Keratinocyte (primary cell): ENCODE measurements at places on chromosomes 13 and 19.

DNA sequence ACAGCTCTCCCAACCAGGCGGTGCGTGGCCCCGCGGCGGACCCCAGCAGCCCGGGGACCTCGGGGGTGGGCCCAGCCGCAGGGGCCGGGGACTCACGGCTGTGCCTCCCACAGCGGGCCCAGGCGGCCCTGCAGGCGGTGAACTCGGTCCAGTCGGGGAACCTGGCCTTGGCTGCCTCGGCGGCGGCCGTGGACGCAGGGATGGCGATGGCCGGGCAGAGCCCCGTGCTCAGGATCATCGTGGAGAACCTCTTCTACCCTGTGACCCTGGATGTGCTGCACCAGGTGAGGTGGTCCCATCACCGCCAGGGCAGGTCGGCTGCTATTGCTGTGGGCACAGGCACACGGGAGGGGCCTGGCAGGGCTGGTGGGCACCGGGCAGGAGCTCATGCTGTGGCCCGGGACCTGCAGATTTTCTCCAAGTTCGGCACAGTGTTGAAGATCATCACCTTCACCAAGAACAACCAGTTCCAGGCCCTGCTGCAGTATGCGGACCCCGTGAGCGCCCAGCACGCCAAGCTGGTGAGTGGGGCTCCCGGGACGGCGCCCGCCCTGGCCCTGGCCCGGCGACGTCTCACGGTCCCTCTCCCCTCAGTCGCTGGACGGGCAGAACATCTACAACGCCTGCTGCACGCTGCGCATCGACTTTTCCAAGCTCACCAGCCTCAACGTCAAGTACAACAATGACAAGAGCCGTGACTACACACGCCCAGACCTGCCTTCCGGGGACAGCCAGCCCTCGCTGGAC lies 7.3 kb downstream of the PTBP1 start:
- DNase-seq, result no peak

- DNase-seq, result no peak
These were observed 11.2 kb upstream of the ERVV-1 start for GRCh38 chr19:53002479-53002878.

DNA sequence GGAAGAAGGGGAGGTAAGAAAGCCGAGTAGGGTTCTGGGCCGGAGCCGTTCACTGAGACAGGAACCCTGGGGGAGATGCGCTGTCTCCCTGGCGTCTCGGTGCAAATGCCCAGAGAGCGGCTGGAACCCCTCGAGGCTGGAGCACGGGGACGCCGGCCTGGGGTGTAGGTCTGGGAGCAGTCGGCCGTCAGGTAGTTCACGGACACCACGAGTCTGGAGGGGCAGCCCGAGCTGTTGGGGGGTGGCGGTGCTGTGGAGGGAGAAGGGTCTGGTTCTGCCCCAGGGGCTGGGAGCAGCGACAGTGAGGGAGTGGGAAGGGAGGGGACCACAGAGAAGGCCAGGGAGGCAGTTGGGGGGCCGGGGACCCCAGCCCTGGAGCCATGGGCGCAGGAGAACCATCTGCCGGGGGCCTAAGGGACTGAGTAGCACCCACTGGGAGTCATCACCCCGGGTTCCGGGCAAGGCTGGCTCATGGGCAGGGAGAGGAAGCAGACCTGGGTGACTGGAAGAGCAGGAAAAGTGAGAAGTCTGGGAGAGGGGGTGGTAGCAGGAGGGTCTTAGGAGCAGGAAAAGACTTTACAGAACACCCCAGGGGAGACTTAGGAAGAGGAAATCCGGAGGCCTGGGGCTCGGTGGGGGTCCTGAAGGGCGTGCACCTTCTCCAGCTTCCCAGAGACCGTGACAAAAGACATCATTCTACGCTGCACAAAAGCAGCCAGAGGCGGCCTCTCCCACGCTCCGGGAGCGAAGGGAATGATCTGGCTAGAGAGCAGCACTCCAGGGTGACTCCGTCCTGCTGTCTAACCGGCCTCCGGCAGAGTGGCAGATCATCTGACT lies 173.1 kb upstream of the SOX1 start:
- DNase-seq, result no peak

DNA sequence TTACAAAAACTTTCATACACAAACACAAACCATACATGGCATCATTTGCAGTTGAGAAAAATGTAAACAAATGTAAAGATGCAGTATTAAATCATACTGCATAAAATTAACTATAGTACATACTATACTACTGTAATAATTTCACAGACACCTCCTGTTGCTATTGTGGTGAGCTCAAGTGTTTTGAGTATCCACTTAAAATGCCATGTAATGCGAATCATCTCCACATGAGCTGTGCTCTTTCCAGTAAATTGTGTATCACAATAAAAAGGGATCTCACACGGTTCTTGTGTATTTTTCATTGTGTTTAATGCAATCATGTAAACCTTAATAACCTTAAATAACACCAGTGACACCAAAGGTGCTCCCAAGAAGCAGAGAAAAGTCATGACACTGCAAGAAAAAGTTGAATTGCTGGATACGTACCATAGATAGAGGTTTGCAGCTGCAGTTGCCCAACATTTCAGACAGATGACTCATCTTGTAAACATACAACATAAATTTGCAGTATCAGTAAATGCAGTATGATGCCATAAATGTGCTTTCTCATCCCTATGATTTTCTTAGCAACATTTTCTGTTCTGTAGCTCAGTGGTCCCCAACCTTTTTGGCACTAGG lies 166.6 kb downstream of the RAP2A start:
- peak; percentile 7 for DNase-seq

GRCh38 chr13:76884907-76885202 lies 1.4 kb downstream of the KCTD12 start:
- DNase-seq, result no peak

DNA sequence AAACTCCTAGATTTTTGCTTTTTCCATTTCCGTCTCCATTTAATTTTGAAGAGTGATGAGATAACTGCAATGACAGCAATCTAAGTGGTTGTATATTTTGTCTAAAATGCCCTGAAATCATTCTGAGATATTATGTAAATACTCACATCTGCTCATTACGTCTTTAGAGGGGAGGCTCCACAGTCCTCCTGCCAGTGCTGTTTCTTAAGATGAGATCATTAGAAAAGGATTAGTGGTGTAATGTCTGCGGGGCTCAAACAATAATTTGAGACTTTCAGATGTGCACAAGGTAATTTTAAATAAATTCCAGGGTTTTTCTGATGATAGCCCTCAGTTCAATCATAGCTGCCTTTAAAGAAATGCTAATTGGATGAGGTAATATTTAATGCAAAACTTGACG lies 437.9 kb downstream of the FOXO1 start:
- DNase-seq, result no peak

- DNase-seq, result no peak
These were observed 442 bp downstream of the RAB8A start for GRCh38 chr19:16111909-16112752.

DNA sequence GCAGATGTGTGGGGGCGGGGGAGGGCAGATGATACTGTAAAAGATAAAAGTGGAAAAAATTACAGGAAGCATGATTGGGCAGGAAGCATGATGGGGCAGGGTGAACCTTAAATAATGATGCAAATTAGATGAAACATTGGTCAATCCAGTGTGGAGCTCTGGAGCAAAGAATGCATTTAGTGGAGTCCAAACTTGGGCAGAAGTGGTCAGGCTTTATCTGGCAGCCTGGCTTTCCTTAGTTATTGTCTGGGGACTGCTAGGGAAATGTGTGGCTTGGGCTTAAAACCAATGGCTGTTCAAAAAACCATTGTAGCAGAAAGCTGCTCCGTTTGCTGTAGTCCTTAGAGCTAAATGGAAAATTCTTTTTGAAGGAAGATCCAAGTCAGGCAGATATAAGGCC lies 1077.3 kb upstream of the MIR17HG start:
- DNase-seq, result no peak

DNA sequence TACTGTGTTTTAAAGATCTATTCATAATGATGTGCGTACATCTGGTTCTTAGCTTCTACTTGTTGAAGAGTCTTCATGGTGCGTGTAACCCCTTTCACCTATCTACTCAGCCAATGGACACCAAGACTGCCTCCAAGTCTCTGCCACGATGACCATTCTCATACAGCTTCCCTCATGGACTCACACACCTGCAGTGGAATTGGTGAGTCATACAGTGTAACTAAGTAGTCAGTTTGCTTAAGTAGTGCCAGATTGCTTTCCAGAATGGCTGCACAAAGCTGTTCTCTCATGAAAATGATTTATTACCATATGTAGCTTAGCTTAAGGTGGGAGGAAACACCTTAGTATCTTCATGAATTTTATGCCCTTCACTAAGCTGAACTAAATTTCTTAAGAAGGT lies 112.3 kb downstream of the AKAP11 start:
- DNase-seq, result no peak
